ENCODE measurements at places on chromosomes 4 and X.

DNA sequence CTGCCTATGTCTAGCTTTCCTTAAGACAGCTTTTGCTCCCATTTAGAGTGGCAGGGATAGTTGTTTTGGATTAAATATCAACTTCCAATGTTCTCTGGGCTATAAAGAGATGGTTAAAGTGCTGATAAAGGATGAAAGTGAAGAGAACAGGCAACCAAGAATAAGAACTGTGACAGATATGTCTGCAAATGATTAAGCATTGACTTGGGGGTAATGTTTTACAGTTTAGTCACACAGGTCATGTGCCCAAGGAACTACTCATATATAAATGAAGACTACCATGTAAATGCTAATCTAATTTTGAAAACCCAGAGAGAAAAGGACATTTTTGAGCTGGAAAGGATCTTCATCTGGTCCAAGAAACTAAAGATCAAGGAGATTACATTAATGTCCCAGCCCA, 42.1 kb downstream of the RBMX2 start:
- no peak for DNase-seq

DNA sequence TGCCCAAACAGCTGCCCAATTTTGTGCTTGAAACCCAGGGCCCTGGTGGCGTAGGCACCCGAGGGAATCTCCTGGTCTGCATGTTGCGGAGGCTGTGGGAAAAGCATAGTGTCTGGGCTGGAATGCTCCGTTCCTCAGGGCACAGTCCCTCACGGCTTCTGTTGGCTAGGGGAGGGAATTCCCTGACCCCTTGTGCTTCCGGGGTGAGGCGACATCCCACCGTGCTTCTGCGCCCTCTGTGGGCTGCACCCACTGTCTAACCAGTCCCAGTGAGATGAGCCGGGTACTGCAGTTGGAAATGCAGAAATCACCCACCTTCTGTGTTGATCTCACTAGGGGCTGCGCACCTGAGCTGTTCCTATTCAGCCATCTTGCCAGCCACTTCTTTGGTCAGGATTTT, 399.4 kb upstream of the FTHL17 start:
- DNase-seq, result no peak

DNA sequence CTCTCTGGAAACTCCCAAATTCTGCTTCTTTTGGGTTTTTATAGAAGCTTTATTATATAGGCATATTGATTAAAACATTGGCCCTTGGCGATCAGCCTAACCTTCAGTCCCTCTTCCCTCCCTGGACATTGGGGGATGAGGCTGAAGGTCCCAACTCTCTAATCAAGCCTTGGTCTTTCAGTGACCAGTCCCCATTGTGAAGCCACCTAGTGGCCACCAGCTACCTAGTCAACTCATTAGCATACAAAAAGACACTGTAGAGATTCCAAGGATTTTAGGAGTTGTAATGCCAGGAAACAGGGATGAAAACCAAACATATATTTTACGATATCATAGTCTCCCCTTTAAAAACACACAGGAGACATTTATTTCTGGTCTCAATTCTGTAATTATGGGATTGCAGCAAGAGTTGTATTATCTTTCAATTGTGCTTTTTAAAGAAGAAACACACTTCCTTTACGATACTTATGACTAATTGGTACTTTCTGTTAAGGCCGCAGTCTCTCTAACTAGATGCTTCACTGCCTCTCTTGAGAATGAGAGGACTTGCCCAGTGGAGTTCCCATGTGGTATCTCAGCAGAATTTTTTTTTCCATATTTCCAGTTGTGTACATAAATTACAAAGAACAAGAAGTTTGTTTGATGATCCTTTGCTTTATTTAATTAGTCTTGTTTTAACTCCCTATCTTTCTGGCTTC, 58.2 kb downstream of the WDR17 start:
- DNase-seq, result no peak

- DNase-seq, result no peak
These were observed 2.3 kb downstream of the HAUS7 start for GRCh38 chrX:153468008-153468580.

DNA sequence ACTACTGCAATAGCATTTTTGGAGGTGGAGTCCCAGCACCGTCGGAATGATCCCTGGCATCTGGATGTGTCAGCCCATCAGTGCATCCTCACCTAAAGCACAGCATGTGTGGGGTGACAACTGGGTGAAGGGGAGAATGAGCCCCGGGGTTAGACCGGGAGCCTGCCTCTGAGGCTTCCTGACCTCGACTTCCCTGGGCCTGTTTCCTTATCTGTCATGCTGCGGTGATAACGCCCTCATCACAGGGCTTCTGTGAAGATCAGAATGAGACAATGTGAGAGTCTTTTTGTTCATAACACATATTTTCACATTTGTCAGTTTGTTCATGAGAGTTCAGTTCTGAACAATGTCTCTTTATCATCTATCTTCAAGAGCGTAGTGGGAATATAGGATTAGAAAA, 31.1 kb upstream of the PDLIM3 start:
- no peak for DNase-seq

DNA sequence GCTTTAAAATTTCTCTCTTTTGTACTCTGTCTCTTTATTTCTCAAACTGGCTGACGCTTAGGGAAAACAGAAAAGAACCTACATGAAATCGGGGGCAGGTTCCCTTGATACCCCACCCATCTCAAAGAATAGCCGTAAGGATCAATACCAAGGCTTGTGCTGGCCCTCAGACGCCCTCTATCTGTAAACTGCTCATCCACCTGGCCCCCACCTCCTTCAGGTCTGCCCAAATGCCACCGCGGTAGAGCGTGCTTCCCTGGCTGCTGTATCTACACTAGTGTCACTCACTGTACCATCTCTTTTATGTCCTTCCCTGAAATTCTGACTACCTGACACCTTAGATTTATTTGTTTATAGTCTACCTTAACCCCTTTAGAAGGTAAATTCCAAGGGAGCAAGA, 62.8 kb downstream of the SMIM20 start:
- no peak for DNase-seq

GRCh38 chr4:168886351-168886750, 123.7 kb downstream of the CBR4 start:
- DNase-seq, result no peak

DNA sequence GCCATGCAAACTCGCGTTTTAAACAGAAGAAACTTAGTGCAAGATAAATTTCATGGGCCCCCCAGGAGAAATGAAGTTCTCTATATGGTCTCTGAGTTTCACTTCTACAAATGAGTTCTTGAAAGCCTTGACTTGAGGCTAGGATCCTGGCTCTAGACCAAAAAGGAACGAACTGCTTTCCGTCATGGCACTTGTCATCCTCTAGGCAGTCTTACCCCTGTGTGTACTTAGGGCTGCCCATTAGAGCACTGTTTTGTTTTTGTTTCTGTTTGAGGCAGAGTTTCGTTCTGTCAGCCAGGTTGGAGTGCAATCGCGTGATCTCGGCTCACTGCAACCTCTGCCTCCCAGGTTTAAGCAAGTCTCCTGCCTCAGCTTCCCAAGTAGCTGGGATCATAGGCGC, 29.0 kb downstream of the RNF4 start:
- no peak for DNase-seq

GRCh38 chrX:30570505-30570904, 7.1 kb downstream of the TASL start:
- no peak for DNase-seq

DNA sequence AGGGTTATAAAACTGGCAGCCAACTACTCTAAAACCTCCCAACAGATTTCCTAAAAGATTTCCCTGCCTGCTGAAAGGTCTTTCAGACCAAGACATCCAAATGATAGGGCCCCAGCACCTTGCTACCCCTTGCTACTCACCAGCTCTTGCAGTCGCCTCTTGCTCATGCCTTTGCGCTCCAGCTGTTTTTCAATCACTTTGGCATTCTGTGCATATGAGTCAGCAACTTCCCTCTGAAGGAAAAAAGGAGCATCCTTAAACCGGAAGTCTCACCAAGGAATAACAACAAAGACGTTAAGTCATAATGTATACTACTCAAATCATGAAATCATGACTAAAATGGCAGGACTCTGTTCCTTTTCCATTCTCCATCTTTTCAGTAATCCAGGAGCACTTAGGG, 24.0 kb downstream of the STEEP1 start:
- DNase-seq, result no peak

DNA sequence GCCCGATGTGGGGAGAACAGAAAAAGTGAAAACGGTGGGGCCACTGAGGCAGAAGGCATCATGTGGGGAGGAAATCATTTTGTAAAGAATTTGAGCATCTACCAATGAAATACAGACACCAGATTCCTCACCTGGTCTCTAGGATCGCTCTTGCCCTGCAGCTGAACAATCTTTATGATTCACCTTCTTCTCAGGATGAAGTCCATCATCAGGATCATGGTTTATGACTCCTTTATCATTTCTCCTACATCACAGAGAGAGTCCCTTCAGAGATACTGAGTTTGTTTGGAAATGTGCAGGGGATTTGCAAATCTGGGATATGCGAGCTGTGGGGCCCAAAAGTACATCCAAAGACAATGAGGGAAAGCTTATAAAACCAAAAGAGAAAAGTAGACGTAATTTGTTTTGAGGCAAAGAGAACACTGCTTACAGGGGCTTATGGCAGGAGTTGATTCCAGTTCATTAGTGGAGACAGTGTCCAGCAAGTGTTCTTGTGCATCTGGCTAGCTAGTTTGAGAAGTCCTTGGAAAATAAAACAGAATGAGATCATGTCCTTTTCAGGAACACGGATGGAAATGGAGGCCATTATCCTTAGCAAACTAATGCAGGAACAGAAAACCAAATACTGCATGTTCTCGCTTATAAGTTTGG, 15.3 kb upstream of the ANXA5 start:
- DNase-seq, result no peak

DNA sequence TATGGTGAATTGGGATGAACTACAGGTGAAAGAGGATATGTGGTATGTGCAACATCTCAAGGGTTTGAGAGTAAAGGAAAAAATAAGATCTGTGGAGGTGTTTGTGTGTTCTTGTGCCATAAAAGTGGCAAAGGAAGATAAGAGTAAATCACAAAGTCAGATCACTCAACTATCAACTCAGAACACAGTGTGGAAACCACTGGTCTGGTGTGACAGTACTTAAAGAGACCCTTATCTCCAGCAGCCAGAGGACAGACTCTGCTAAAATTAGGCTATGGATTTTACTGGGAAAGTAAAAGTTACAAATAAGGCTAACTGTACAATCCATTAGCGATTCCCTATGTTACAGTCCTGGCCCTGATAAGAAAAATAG, 54.0 kb upstream of the PRDM8 start:
- DNase-seq, result no peak

- no peak for DNase-seq
These were observed 133.4 kb upstream of the MSX1 start for GRCh38 chr4:4726051-4726450.

DNA sequence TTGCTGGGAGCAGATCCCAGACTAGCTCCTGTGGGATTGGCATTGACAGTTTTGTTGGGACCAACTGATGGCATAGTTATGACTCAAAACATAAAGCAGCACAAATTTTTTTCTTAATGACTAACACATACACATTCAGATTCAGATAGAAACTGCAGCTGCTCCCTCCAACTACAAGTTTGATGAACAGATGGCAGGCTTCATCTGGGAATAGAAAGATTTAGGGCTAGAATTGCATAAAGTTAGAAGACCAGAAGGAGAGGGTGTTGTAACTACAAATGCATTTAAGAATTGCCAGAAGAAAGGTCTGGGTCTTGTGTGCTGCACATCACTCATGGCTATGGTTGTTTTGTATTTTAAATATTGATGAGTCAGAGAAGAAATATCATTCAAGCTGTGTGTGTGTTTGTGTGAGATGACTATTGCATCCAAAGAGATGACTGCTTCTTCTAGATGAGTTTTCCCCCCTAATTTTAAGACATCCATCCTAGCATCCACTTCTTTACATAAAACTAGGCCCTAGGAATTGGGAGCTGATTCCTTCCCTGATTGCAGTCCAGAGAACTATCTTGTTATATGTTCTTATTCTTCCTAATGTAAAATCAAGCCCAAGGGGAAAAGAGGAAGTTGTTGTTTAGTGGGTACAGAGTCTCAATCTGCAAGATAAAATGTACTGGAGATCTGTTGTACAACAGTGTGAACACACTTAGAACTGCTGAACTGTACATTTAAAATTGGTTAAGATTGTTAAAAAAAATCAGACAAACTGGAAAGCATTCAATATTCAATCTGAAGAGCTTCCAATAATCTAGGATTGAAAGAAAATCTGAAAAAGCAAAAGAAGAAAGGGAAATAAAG, 175.1 kb downstream of the PARM1 start:
- no peak for DNase-seq

DNA sequence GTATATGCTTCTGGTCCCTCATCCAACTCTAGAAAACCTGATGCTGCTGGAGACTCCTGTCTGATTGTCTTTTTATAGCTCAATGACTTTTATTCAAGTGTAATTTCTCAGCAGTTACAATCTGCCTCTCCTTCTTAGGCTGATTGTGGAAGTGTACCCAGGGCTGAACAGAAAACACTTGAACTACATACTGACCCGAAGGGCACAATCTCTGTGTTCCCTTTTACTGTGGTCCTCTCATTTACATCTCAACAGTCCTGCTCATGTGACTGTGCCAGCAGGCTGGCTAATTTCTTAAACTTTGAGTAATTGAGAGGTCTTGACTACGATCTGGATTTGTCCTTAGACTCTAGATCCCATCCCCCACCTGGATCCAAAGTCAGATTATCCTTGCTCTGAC, 863.4 kb downstream of the PDHA2 start:
- no peak for DNase-seq

GRCh38 chrX:12440246-12440645, 302.0 kb downstream of the FRMPD4 start:
- DNase-seq, result no peak

GRCh38 chr4:159045321-159045720, 57.6 kb upstream of the RAPGEF2 start:
- DNase-seq, result no peak
